ENCODE measurements at places on chromosomes 6 and 20.
A peak's percentile ranks its signal among the peaks of the same experiment; 100 is the strongest.

GRCh38 chr20:6079016-6079415 lies 25.2 kb upstream of the LRRN4 start:
- DNase-seq, result no peak

DNA sequence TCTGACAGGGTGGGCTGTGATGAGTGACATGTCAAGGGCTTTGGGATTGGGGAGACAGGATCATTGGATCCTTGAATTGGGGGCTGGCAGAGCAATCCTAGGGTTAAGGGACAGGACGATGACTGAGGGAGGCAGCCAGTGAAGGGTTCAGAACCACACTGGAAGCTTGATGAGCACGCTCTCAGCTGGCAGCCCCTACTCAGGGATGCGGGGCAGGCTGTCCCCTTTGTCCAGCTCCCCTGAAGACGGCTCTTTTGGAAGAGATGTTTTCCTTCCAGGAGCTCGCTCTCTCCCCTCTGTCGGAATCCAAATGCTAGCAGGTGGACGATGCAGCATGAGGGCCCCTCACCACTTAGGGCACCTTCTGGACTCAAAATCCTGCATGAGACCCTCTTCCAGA lies 8.4 kb downstream of the TGM3 start:
- DNase-seq, result no peak

DNA sequence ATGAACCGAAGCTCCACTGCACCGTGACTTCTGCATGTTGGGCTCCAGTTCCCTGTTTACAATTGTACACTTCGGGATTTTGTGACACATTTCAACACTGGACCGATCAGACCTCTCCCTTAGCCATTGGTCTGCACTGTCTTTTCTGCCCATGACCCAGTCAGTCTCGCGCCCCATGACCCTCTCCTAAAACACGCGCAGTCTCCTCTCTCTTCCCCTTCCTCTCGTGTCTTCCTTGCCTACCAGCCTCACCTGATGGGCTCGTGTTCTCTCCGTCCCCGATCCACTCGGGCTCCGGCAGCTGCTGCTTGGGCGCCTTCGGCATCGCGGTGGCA lies 535 bp upstream of the ABCF1 start:
- no peak for DNase-seq

GRCh38 chr20:45470262-45470931 lies 844 bp downstream of the WFDC2 start:
- DNase-seq, result no peak

DNA sequence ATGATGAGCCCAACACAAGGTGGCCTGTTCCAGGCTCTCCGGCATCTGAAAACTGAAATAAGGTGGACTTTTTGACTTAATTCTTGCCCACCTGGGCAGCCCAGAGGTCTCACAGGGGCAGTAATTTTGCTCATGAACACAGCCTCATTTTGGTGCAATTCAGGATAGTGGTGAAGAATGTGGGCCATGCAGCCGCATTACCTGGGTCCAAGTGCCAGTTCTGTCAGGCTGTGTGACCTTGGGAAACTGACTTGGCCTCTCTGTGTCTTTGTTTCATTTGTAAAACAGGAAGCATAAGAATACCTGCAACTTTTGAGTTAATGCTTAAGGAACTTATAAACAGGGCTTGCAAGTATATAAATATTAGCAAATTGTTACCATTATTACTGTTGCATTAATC lies 5.6 kb downstream of the PREX1 start:
- DNase-seq, result no peak

- no peak for DNase-seq
Observed at GRCh38 chr6:105875974-105876640, 210.0 kb upstream of the PRDM1 start.

DNA sequence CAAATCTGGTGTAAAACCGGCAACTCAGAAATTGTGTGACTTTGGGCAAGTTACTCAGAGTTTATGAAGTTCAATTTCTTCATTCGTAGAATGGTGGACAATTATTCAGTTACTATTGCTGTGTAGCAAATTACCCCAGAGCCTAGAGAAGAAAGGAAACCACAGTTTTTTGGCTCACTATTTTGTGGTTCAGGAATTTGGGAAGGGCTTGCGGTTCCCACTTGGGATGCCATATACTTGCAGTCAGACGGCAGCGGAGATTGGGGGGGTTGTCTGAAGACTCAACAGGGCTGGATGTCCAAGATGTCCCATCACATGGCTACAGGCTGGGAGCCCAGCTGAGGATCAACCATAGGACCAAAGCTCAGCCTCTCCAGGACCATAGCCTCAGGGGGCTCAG lies 108.1 kb downstream of the PCSK2 start:
- DNase-seq, result peak; percentile 77

- no peak for DNase-seq
Observed at GRCh38 chr20:17752459-17752858, 52.7 kb downstream of the BANF2 start.

DNA sequence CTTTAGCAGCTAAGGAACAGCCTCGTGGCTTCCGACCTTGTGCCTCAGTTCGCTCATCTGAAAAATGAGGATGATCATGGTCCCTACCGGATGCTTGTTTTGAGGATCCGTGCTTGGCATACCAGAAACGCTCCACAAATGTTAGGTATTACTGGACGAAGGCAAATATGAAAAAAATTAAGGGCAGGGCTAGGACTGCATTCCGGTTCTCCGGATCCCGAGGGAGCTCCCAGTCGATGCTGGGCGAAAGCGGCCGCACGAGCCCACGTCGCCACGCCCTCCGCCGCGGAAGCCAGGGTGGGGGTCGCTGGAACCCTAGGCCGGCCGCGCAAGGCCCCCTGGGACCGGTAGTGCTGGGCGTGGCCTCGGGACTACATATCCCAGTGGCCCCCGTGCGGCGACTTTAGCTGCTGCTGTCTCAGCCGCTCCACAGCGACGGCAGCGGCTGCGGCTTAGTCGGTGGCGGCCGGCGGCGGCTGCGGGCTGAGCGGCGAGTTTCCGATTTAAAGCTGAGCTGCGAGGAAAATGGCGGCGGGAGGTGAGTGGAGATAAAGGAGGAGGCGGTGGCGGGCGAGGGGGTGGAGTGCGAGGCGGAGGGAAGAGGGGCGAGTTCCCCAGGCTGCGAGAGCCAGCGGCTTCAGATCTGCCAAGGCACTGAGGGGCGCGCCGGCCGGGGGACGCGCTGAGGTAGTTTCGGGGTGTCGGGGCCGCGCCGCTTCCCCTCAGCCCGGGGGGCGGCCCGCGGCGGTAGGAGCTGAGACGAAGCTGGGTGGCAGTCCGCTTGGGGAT lies at the start of gene NCOA3:
Gene NCOA3 (plus strand): TSS at position 406 of the 789 bp plus-strand sequence. CDS start 120,361 bp downstream, outside the sequence.
- DNase-seq, result peak; percentile 98

DNA sequence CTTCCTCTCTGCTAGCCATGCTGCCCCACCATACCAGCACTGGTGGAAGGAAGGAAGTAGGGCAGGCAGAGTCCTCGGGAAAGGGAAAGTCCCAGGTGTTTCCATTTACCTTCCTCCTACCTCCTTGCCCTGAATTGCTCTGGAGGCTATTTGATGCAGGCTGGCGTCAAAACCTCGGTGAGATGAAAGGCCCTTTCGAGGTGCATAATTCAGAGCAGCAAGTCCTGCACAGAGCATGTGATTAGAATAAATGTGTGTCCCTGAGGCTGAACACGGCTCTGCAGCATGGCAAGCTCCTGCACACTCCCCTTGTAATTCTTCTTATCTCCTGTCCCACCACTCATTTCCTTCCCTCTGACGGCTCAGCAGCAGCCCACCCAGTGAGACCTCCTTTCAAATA lies 98.7 kb upstream of the LRFN2 start:
- DNase-seq, result no peak

- DNase-seq, result no peak
Observed at GRCh38 chr6:83505356-83505755, 7.0 kb upstream of the PRSS35 start.

DNA sequence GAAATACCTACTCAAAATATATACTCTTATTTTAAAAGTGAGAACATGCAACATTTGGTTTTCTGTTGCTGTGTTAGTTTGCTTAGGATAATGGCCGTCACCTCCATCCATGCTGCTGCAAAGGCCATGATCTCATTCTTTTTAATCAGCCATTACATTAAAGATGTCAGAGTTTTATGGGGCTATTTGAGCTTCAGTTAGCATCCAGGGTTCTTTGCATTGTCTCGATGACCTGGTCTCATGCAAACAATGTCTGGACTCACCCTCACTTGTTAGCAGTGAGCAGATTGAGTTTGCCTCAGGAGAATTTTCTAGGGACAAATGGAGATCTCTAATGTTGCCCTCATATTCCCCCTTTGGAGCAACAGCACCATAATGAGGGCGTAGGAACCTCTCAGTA lies 458.7 kb upstream of the AGPAT4 start:
- DNase-seq, result no peak

DNA sequence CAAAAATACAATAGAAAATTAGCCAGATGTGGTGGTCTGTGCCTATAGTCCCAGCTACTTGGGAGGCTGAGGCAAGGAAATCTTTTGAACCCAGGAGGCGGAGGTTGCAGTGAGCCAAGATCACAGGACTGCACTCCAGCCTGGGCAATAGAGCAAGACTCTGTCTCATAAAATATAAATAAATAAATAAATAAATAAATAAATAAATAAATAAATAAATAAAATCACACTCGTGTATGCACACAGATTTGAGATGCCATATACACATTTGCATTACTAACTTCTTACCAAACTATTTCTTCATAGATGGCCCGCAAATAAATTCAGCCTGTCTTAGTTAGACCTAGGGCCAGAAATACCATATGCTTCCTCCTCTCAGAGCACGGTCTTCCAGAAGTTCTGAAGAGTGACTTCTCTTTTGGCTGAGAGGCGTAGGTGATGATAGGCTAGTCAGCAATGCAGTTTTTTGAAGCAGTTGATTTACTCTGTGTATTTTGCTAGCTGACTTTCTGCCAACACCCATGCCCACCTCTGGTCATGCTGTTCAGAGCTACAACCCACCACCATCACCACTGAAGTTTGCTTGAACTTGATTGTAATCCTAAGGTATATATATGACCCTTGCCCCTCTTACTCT lies 150.1 kb downstream of the SASH1 start:
- DNase-seq, result peak; percentile 19

DNA sequence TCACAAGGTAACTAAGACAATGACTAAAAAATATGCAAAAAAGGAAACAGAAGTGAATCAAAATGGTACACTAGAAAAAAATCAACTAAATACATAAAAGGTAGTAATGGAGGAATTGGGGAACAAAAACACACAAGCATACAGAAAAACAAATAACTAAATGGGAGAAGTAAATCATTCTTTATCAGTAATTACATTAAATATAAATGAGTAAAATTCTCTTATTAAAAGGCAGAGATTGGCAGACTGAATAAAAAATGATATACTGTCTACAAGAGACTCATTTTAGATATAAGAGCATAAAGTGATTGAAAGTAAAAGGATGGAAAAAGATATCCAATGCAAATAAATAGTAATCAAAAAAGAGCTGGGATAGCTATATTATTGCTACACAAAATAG lies 39.4 kb upstream of the VEGFA start:
- DNase-seq, result no peak

DNA sequence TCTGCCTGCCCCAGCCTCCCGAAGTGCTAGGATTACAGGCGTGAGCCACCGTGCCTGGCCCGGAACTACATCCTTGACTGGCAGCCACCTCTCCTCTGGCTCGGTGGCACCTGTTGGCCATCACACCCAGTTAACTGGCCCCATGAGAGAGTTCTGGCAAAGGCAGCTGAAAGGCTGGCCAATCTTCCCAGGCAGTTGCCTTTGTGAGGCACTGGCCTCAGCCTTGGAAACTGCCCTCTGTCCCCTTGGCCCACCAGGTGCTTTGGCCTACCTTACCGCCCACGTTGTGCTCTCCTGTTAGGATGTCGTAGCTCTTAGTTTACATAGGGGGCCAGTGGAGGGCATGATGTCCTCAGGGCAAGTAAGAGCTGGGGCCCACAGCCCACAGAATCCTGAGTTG lies 9.6 kb upstream of the MANBAL start:
- DNase-seq, result no peak

DNA sequence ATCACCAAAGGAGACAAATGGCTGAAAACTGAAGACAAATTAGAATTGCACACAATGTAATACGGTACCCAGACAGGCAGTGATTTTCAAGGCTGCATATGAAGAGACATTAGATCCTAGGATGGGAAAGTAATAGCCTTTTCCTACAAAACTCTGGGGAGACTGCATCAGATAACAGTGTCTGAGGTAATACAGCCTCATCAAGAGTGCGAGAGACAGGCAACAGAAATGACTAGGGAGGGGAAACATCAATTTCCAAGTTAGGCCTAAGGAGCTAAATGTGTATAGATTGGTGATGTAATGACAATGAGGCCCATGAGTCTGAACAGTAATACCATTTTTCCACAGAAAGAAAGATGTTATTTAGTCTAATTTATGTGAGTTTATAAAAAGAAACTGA lies 200.3 kb downstream of the HTR1B start:
- DNase-seq, result no peak

GRCh38 chr6:80263585-80263984 lies 157.1 kb downstream of the BCKDHB start:
- peak; percentile 6 for DNase-seq

DNA sequence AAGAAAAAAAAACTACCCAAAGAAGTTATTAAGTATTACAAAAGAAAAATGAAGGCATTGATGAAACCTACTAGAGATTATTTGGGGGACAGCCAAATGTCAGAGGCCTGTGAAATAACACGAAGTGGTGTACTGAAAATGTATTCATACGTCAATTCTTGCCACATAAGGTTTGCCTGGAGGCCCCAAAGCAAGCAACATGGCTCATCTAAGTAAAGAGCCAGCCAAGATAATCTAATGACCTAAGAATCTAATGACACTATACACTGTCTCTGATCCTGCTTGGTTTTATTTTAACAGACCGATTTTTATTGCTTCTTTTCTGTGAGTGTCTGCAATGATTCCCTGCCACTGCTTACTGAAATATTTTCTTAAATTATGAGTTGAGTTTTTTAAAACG lies 34.7 kb downstream of the FILIP1 start:
- DNase-seq, result peak; percentile 64

GRCh38 chr6:122388945-122389344 lies 10.5 kb upstream of the HSF2 start:
- DNase-seq, result no peak

- no peak for DNase-seq
Observed at GRCh38 chr6:38403548-38403947, 236.2 kb downstream of the BTBD9 start.
